ENCODE measurements at places on chromosomes 7 and 10. TPM values are rescaled to one million over a fixed set of nuclear protein-coding genes. Genes with fewer than 3 reads are reported as not detected.

The VAX1 gene
- total RNA-seq = not detected

The MNX1 gene
- total RNA-seq = not detected

The GFRA1 gene
- total RNA-seq = 0.07 TPM

The SPDYE2B gene
- total RNA-seq = not detected

The HPSE2 gene
- total RNA-seq = not detected

The CDHR3 gene
- 3.4 TPM for total RNA-seq

The CABCOCO1 gene
- not detected for total RNA-seq

The ATRNL1 gene
- 0.23 TPM for total RNA-seq

The PPP1R17 gene
- total RNA-seq = not detected

The INA gene
- total RNA-seq = 3.7 TPM

All from airway epithelial cell (primary cell).